ENCODE measurements at places on chromosomes 13 and 19.

GRCh38 chr13:100502446-100502845 lies 86.1 kb downstream of the GGACT start:
- DNase-seq: no peak

DNA sequence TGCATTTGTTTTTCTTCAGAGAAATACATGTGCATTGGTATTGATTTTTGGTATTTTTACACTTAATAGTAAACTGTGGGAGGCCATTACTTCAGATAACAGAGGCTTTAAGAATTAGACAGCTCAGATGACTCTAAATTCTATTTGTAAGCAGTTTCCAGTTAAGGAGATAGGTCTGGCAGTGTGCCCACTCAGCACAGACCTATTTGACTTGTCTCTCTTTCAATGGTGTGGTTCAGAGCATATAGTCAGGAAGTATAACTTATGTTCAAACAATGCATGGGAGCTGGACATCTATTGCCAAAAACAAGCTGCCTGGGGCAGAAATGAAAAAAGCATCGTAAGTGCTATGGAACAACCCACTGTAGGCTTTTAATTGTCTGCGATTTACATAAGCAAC lies 370.7 kb downstream of the HS6ST3 start:
- DNase-seq: no peak

DNA sequence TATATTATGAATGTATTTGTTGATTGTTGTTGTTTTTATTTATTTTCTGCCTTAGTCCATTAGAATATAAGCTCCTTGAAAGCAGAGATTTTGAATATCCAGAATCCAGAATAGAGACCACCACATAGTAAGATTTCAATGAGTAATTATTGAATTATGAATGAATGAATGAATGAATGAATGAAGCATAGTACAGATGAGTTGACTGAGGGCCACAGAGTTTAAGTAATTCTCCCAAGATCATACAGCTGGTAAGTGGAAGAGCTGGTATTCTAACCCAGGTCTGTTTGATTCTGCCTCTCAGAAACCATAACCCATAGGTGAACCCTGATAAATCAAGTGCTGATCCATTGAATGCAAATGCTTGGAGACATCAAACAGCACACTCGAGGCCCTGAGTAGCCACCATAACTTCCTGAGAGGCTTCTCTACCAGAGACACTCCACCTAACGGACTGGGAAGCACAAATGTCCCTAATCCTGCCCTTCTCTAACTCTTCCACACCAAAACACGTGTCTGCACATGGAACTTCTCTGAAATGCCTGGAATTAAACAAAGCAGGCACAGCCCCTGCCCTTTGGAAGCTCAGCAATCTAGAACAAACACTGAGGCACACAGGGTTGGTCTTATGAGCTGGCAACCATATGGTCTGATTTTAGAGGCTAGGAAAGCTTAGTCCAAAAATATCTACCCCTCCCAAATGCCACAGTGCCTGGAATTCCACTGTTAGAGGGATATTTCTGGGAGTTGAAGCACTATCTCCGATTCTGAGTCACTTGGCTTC lies 190.1 kb downstream of the FOXO1 start:
- DNase-seq: no peak

DNA sequence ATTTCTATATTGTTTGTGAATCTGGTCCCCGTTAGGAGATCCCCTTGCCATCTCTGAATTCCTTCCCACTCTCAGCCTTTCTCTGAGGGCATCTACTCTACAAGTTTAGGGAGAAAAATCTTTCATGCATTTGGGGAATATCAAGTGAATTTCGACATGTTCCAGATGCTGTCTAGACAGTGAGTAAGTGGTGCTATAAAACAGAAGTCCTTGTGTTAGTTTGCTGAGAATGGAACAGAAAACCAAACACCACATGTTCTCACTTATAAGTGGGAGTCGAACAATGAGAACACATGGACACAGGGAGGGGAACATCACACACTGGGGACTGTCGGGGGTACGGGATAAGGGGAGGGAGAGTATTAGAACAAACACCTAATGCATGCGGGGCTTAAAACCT lies 5.1 kb downstream of the OR7A10 start:
- no peak for DNase-seq

DNA sequence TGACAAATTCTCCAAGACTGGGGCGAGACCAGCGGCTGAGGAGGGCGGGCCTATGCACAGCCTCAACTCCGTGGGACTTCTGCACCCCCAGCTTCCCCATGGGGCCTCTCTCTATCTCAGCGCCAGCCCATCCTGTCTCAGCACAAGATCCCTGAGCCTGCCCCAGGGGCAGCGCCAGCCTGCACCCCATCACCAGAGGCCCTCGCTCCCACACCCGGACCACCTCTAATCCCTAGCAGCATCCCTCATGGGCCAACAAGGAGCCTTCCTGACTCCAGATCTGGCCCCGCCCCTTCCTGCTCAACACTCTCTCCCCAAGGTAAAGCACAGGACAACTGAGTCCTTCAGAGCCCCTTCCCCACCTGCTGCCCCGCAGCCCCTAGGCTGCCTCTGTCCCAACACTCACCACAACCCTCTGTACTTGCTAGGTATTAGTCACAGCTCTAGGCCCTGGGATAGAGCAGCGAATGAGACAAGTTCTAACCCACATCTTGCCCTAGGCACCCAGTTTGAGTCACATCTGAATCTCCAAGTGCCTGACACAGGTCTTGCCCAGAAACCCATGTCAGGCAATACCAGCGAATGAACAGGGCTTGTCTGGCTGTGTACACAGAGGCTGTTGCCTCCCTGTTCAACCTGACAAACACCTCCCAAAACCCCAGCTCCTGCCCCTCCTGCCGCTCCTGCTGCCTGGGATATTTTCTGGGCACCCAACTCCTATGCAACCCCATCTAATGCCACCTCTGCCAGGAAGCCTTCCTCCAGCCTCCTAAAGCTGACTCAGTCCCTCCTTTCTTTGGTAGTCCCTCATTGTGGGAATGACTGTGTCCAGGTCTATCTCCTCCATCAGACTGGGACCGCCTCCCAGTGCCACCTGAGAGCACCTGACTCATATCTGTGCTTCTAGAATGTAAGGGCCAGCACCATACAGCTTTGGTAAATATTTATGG lies 18.6 kb downstream of the GRIK5 start:
- DNase-seq: no peak

Measured in substantia nigra (tissue), 51 donors.